ENCODE measurements at places on chromosomes 6 and 20.
A peak's percentile ranks its signal among the peaks of the same experiment; 100 is the strongest.

DNA sequence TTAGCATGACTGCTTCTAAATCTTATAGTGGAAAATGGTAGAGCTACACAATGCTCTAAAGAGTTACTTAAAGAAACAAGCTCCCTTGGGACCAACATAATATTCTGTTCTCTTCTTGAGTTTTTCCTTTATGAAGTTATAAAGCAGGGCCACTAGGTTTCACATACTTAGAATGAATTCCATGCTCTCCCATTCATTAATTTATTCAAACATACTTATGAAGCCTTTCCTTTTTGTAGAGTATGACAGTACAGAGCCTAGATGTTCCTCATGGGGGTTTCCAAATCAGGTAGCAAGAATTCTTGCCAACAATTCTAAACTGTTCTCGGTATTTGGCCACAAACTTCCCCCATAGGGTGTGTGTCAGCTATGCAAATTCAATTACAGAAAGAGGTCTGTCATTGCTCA lies 20.6 kb upstream of the FABP7 start:
- no peak for DNase-seq

GRCh38 chr20:50242863-50243609 lies 52.4 kb downstream of the CEBPB start:
- no peak for DNase-seq

- no peak for DNase-seq
These were observed 97.3 kb upstream of the STXBP5 start for GRCh38 chr6:147106759-147107401.

- DNase-seq = no peak
These were observed 528.7 kb downstream of the DOK5 start for GRCh38 chr20:55004044-55004443.

GRCh38 chr20:916125-916799 lies at the start of gene ANGPT4:
Gene ANGPT4 (minus strand): TSS chr20:916334. CDS start chr20:916214, 120 bp downstream.
- DNase-seq = no peak

GRCh38 chr20:36599912-36600345 lies 5.7 kb upstream of the RAB5IF start:
- no peak for DNase-seq

GRCh38 chr20:43921227-43921780 lies 6.7 kb downstream of the TOX2 start:
- no peak for DNase-seq

DNA sequence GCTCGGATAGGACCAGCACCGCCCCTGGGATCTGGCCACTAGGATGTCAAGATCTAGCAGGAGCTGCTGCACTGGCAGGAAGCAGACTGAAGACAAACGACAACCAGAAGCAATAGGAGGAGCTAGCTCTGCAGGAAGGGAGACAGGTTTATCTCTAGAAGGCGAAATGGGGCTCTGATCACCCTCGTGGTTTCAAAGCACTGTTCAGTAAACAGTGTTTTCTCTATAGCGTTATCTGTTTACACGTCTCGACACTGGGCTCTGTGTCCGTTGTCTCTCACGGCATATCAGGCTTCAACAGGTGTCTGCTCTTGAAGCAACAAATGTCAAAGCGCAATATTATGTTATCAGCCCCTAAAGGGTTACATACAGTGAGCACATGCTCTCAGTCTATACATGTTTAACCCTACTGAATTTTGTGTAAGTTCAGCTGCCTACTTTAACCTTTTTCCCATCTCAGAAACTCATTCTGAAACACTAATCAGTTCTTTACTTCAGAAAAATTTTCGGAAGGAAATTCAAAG lies 23.8 kb downstream of the TMEM14B start:
- DNase-seq = no peak

- no peak for DNase-seq
These were observed 623 bp downstream of the MYBL2 start for GRCh38 chr20:43667341-43668132.

DNA sequence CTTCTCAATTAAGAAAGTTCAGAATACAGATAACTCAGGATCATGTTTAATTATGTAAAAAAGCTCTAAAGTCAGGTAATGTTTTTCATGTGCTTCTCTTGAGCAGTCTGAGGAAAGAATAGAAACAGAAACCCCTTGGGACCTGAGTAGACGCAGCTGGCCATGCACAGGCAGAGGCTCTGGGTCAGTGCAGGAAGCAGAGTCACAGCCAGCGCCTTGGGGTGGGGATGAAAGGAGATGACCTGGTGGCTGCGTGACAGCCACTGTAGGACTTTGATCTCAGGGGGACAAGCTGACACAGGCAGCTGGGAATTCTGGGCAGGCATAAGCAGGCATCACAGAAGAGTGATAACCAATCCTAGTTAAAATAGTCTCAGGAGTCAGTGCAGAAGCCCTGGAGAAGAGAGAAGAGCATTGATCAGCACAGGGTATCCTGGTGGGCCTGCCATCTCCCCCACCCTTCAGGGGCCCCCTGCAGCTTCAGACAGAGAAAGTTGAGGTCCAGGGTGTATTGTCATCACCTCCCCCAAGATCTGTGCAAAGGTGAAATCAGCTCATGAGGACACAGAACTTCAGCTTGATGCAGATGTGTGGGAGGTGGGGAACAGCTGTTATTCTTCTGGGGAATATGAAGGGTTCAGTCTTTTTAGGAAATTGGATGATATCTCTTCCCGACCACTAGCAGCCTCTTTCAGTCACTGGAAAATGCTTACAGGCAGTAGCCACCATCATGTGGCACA lies 6.4 kb downstream of the HLA-DQB1 start:
- DNase-seq = no peak

DNA sequence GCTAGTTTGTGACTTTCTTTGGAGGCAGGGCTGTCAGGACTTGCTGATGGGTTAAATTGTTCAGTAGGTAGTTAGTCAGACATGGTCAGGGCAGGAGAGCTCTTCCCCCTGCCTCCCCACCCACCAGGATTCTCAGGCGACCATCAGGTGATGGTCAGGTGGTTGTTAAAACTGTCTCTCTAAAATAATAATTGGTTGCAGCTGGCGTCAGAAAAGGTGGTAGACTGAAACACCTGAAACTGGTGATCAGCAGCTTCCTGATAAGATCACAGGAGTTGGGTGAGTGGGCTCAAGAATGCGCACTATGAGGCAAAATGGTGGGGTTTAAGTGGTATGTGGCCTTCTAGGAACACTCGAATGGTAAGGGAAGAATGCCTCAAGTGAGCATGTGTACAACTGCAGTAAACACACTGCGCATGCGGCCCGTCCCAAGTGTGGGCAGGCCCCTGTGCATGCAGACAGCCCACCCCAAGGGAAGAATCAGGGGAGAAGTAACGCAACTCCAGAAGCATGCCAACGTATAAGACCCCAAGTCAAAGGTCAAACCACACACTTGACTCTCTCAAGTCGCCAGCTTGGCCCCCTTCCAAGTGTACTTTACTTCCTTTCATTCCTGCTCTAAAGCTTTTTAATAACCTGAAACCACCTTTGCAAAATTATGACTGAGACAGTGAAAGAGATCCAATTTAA lies 7.9 kb upstream of the BLCAP start:
- no peak for DNase-seq

DNA sequence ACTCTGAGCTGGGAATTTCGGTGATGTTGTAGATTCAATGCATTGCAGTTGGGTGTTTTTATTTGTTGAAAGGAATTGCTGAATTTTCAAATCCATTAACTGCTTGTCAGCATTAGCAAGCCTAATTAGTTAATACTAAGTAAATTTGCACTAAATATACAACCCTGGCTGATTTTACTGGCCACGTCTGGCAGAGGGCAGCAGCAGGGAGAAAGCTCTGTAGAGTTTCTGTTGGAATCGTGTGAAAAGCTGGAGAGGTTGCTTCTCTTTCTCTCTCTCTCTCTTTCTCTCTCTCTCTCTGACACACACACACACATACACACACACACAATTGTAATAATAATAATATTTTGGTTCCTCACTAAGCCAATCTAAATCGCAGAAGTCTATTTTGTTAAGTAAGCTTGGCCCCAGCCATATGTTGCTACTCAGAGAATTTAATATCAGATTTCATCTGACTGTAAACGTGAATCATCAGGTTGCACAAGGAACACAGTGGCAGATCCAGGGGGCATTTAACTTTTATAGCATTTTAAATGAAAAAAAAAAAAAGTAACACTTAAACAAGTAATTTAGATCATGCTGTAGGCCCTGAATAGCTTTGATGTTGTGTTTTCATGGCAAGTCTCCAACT lies 289.5 kb downstream of the ESR1 start:
- no peak for DNase-seq

DNA sequence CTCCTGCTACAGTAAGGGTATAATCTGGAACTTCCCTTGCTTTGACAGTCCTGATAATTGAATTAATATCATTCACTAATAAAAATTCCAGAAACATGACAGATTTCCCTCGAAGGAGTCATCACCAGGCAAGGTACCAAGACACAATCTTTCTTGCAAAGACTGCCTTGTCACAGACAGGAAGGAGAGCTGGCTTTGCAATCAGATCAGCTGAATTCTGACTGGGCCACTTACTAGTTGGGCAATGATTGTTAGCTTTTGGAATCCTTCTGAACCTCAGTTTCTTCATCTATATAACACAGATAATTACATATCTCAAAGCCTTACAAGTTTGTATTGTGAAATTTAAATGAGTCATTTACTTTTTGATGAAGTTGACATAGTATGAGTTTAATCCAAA lies 344.2 kb downstream of the RFPL4B start:
- DNase-seq = no peak

DNA sequence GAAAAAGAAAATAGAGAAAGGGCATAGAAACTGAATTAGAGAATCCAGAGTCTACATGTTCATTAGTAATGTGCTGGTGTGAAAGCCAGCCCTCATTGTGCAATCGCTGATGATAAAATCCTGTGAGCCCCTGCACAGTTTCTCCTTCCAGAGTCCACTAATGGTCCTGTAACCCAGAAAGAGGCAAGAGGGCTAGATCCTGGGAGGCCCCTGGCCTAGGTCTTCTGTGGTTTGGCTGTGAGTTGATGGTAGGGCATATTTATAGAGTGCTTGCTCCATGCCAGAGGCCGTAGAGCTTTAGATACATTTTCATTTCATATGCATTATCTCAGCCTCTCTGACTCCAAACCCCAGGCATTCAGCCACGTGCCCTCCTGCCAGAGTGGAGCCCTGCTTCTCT lies 94.9 kb upstream of the MTHFD1L start:
- no peak for DNase-seq

DNA sequence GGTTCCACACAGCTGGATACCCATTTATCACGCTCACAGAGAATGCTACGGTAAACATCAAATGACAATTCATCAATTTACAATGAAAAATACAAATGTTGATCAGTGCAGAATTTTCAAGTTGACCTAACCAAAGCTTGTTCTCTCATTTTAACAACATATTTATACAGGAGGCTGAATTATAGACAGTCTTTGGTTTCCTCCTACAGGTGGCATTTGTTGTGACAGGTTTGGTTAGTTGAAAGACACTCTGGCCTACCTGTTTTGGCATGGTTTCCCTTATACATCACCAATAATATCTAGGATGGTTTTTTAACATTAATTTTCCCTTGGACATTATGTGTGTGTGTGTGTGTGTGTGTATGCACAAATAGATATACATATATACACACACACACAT lies 642.5 kb upstream of the MMS22L start:
- DNase-seq = no peak

DNA sequence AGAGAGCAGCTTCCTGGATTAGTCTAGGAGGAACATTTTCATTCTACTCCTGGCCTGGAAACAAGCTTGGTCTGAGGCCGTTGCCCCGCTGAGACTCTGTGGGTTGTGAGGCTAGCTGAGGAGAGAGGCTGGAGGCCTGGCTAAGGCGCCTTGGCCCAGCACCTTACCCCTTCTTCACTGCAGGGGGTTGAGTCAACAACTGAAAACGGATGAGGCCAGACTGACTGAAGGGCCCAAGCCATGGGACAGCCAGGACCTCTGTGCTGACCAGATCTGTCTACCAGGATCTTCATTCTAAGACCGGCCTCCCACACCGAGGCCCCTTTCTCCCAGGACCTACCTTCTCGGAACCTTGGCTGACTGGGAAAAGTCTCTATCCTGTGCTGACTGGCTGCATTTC lies 3.5 kb upstream of the AVP start:
- DNase-seq = no peak

DNA sequence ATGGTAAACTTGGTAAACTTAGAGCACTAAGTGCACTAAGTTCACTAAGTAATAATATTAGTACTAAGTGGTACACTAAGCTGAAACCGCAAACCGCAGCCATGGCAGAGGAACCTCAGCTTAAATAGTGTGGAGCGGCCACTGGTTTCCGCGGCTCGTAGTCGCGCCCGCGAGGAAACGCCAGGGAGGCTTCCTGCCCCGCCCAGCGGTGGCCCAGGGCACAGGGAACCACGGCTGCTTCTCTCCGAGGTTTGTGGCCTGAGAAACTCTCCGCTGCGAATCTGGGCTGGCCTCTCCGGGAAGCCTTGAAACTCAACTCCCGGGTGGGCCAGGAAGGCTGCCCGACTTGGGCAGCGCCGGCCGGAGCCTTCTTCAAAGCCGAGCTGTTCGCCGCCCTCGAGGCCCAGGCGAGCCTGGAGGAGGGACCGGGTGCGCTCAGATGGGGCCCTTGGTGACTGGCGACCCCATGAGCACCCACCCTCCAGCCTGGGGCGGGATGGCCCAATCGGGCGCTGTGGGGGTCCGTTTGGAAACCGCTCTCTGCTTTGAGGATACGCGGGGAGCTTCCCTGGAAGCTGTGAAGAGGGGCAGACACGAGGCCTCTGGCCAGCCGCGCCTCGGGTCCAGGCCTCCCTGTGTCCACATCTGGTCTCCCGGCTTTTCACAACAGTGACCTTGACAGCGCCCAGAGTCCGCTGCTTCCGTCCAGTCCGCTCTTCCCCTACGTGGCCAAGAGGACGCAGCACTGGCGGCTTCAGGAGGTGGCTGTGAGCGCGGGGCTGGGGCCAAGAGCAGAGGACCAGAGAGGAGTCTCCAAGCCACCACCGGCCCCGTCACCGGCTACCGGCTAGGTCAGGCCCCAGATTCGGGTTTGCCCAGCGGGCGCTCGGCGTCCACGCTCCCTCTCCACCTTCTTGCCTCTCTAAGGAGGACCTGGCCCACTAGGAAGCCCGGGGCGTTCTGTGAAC lies 25.4 kb upstream of the HLA-E start:
- DNase-seq = peak; percentile 51

DNA sequence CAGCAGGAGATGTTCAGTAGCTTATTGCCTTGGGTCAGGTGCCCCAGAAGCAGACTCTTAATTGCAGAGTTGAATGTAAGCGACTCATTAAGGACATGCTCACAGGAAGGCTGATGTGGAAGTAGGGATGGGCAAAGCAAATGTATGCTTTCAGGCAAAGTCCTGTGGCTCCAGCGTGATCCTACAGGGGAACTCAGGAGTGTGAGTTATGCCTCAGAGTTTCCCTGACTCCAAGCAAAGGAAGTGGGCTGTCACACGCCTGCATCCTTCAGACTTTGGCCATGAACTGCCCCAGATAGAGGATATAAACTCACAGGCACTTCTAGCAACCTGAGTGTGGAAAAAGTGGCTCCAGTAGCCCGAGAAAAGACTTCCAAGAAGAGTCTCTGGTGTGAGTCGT lies 64.9 kb upstream of the ZNF133 start:
- DNase-seq = no peak

GRCh38 chr6:348860-349396 lies 42.6 kb upstream of the IRF4 start:
- DNase-seq = no peak

- no peak for DNase-seq
These were observed 11.3 kb downstream of the MBOAT1 start for GRCh38 chr6:20200761-20201630.

Measured in stimulated activated CD8-positive, alpha-beta memory T cell treated with anti-CD3 and anti-CD28 coated beads, Interleukin-4, amount 100 ng/mL, for 4 hours (primary cell).